Stimulated activated naive B cell treated with anti-CD40 and anti-IgM and Interleukin-4, amounts not matched to agents 10 μg/mL and 1 μg/mL and 100 μg/mL, for 72 hours (primary cell): ENCODE measurements at places on chromosomes 12 and 14.

- no peak overlapping the region for H3K4me3 ChIP-seq
- no peaks in the 10 kb centered on the region for H3K27me3 ChIP-seq
- no peaks in the 10 kb centered on the region for H3K36me3 ChIP-seq
- H3K4me1 ChIP-seq = no peaks in the 10 kb centered on the region
These were observed 480.4 kb downstream of the DIO2 start for GRCh38 chr14:79730953-79731352.

- no peak overlapping the region for H3K4me3 ChIP-seq
- no peaks in the 10 kb centered on the region for H3K36me3 ChIP-seq
- H3K4me1 ChIP-seq = no peaks in the 10 kb centered on the region
- no peak for DNase-seq
These were observed 177.6 kb downstream of the CALM1 start for GRCh38 chr14:90574188-90575131.

- no peak for DNase-seq
- H3K36me3 ChIP-seq = no peaks in the 10 kb centered on the region
- no peak overlapping the region for H3K4me3 ChIP-seq
- H3K4me1 ChIP-seq = no peaks in the 10 kb centered on the region
- H3K27ac ChIP-seq = no peak overlapping the region
These were observed 182.7 kb upstream of the E2F7 start for GRCh38 chr12:77248036-77248435.

- no peaks in the 10 kb centered on the region for H3K36me3 ChIP-seq
- H3K4me3 ChIP-seq = no peak overlapping the region
- no peaks in the 10 kb centered on the region for H3K4me1 ChIP-seq
- H3K27me3 ChIP-seq = no peaks in the 10 kb centered on the region
- no peak overlapping the region for H3K27ac ChIP-seq
These were observed 1168.4 kb downstream of the AACS start for GRCh38 chr12:126233625-126234024.

DNA sequence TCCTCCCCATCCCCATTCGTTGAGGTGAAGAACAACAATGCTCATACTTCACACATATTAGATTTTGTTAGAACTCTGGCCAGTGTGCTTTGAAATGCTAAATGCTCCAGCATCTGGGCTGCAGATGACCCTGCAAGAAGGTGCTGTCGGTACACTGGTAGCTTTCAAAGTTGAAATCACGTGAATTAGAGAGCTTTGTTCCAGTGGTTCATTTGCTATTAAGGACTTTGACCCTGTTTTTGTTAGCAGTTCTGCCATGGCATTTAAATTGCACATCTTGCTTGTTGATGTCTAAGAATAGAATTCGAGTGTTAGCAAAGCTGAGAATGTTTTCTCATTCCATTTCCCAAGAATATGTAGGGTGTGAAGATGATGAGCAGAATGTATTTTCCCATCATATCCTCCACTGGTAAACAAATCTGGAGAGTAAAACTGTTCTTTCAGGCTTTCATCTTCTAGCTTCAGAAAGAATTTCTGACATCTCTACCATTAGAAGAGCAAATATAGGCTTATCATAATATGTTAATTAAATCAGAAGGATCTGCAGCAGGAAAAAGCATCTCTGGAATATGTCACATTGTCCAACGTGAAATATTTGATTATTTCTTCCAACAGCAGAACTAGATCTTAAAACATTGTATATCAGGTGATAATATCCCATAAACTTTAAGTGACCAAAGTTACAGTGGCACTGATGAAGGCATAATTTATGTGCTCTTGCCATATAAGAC lies 98.8 kb upstream of the PDE3A start:
- H3K27ac ChIP-seq = no peak overlapping the region
- no peaks in the 10 kb centered on the region for H3K36me3 ChIP-seq
- H3K4me3 ChIP-seq = no peak overlapping the region

DNA sequence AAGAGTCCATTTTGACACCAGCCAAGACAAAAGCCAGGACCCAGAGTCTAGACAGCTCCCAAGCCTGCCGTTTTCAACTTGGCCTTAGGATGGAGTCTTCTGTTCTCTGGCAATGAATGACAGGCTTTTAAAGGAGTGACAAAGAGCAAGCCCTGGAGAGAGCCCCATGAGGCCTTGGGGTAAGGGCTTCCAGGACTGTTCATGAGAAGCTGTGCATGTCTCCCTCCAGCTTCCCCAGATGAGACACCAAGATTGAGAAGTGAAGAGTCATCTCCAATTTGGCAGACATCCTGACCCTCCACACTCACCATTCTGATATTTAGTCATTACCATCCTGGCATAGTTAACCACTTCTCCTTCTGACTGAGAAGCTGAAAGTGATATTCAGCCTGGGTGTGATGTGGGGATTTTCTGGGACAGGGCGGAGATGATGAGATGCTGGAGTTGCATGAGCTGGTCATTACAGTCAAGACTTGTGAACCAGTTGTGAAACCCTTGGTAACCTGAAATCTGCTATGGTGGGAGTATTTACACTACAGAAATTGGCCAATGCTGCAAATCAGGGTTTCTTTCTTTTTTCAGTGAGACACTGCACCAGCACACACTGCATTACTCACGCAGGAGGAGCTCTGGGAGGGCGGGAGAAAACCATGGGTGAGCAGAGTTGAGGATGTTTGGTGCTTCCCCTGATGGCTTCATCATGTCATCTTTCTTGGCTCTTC lies 77.8 kb downstream of the VCPKMT start:
- H3K4me1 ChIP-seq = peaks cover 41% of the 10 kb centered on the region
- peak overlapping the region; percentile 64 for H3K4me3 ChIP-seq
- peaks cover 24% of the 10 kb centered on the region for H3K36me3 ChIP-seq
- H3K27ac ChIP-seq = peak overlapping the region; percentile 98
- H3K27me3 ChIP-seq = no peaks in the 10 kb centered on the region

DNA sequence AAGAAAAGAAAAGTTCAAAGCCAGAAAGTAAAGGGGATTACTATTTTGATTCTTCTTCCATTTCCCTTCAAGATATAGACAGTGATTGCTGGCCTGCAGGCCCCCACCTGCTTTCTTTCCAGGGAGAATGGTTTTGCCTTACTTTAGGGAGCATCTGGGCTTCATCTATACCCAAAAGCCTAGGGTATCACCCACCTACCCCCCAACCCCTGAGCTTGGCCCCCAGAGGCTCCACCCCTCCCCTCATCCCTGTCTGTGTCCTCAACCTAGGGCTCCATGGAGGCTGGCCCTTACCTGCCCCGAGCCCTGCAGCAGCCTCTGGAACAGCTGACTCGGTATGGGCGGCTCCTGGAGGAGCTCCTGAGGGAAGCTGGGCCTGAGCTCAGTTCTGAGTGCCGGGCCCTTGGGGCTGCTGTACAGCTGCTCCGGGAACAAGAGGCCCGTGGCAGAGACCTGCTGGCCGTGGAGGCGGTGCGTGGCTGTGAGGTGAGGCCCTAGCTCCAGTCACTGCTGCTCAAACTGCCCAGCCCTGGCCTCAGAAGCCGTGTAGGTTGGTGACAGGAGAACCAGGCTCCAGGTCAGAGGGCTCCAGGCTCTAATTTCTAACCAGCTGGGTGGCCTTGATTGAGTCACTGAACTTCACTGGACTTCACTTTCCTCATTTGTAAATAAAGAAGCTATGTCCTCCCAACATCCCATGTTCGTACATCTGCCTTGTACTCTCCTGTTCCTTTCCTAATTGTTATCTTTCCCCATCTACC lies 13.6 kb downstream of the ARHGEF40 start:
- no peak overlapping the region for H3K4me3 ChIP-seq
- H3K36me3 ChIP-seq = peaks cover 4% of the 10 kb centered on the region
- H3K27me3 ChIP-seq = no peaks in the 10 kb centered on the region

DNA sequence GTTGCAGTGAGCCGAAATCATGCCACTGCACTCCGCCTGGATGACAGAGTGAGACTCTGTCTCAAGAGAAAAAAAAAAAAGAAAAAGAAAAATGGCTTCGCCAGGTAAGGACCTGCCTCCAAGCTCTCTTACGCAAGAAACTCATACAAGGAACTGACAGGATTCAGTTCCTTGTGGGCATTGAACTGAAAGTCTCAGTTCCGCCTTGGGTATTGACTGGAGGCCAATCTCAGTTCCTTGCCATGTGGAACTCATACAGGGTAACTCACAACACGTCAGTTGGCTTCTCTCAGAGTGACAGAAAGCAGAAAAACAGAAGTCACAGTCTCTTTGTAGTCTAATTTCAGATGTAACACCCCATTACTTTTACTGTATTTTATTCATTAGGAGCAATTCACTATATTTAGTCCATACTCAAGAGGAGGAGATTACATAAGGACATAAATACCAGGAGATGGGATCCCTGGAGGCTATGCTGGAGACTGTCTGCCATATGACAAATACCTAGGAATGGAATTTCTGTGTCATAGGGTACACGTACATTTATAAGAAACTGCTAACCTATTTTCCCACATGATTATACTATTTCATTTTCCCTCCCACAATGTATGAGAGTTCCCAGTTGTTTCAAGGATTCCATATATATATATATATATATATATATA lies 11.4 kb upstream of the NOPCHAP1 start:
- H3K27me3 ChIP-seq = no peaks in the 10 kb centered on the region
- peak overlapping the region; percentile 85 for H3K27ac ChIP-seq
- peak; percentile 78 for DNase-seq
- peaks cover 28% of the 10 kb centered on the region for H3K4me1 ChIP-seq
- H3K36me3 ChIP-seq = no peaks in the 10 kb centered on the region

DNA sequence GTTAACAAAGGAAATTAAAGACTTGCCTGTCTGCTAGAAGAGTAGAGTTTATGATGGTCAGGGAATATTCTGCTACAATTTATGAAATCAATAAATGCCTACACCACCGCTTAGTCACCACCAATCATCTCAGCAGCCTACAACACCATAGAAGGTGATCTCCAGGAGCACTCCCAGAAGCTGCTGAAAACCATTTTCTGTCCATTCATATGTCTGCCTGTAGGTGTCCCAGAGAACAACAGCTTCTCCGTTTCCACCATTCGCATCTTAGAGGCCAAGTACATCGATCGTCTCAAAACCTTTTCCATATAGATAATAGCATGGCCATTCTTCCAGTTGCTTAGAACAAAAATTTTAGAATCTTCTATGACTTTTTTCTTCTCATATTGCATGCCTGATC lies 303.4 kb downstream of the KCNC2 start:
- no peaks in the 10 kb centered on the region for H3K4me1 ChIP-seq
- H3K36me3 ChIP-seq = no peaks in the 10 kb centered on the region
- H3K27ac ChIP-seq = no peak overlapping the region
- DNase-seq = no peak

DNA sequence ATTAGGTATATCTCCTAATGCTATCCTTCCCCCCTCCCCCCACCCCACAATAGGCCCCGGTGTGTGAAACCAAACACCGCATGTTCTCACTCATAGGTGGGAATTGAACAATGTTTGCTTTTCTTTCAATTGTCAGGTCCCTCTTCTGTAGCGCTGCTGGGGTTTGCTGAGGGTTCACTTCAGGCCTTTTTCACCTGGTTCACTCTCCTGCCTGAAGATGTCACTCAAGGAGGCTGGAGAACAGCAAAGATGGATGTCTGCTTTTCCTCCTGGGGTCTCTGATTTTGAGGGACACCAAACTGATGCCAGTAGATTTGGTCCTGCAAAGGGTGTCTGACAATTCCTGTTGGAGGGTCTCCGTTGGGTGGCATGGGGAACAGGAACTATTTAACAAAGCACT lies 35.8 kb downstream of the KLRK1 start:
- H3K4me3 ChIP-seq = no peak overlapping the region
- H3K27me3 ChIP-seq = peaks cover 20% of the 10 kb centered on the region
- H3K4me1 ChIP-seq = peaks cover 2% of the 10 kb centered on the region
- H3K27ac ChIP-seq = no peak overlapping the region
- no peaks in the 10 kb centered on the region for H3K36me3 ChIP-seq
- DNase-seq = no peak

- no peak overlapping the region for H3K27ac ChIP-seq
- no peaks in the 10 kb centered on the region for H3K4me1 ChIP-seq
- H3K36me3 ChIP-seq = peaks cover 22% of the 10 kb centered on the region
- no peak overlapping the region for H3K4me3 ChIP-seq
These were observed 18.6 kb downstream of the JDP2 start for GRCh38 chr14:75446447-75446846.

- peaks cover 3% of the 10 kb centered on the region for H3K4me1 ChIP-seq
- no peak overlapping the region for H3K4me3 ChIP-seq
- no peaks in the 10 kb centered on the region for H3K27me3 ChIP-seq
- H3K27ac ChIP-seq = no peak overlapping the region
- no peak for DNase-seq
These were observed 327.2 kb downstream of the RAD51B start for GRCh38 chr14:68146818-68147217.

GRCh38 chr12:6696690-6697583 lies 3.7 kb downstream of the PIANP start:
- peak overlapping the region; percentile 72 for H3K27ac ChIP-seq
- H3K4me3 ChIP-seq = peak overlapping the region; percentile 58
- peak; percentile 63 for DNase-seq
- H3K27me3 ChIP-seq = peaks cover 20% of the 10 kb centered on the region
- H3K4me1 ChIP-seq = peaks cover 73% of the 10 kb centered on the region
- peaks cover 20% of the 10 kb centered on the region for H3K36me3 ChIP-seq

DNA sequence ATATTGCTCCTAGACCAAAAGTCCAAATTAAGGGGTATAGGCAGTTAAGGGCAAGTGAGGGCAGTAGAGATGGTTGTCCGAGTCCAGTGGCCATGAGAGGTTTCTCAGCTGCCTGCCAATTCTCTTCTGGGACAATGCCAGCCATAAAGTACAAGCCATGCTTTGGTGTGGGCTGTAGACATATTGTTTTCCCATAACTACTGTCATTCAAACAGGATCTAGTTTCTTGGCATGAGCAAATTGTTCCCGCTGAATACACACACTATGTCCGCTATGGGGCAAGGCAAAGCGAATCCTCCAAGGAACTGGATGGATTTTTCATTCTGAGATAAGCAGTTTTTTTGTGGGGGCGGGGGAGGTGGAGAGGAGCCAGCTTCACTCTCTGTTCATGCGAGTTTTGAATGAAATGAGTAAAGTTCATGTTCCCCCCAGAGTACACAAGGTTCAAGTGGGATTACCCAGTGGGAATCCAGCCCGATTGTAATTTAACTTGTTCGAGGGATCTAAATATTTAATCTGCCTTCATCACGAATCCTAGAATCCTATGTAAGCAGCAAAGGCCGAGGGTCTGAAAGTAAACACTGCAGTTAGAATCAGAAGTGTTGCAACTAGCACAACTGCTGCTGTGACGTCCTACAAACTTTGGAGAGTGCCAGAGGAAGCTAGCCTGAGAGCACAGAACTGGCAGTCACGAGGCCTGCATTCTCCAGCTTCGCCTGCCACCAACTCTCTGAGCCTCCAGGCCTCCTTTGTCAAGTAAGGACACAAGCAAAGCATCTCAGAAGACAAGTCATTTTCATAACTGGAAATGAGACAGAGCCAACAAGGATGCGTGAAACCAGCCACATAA lies 137.0 kb downstream of the CRADD start:
- no peak overlapping the region for H3K4me3 ChIP-seq
- H3K27ac ChIP-seq = no peak overlapping the region
- H3K4me1 ChIP-seq = no peaks in the 10 kb centered on the region
- no peaks in the 10 kb centered on the region for H3K27me3 ChIP-seq
- DNase-seq = no peak
- H3K36me3 ChIP-seq = peaks cover 11% of the 10 kb centered on the region

GRCh38 chr14:68956724-68957123 lies 22.4 kb downstream of the ACTN1 start:
- H3K36me3 ChIP-seq = no peaks in the 10 kb centered on the region
- H3K27ac ChIP-seq = no peak overlapping the region
- DNase-seq = no peak

DNA sequence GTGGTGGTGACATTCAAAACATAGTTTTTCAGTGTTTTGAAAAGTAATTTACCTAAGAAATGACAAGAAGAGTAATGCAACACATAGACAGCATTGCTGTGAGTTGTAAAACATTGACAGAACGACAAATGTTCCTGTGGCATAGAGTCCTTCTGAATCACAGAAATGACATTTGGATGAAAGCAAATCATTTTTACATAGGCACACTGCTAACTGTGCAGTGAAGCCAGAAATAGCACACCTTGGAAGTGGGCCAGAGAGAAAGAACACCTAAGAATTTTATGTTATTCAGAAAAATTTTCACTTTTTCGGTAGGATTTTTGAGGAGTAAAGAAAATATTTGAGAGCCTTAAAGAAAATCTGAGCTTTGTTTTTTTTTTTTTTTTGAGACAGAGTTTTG lies 100.6 kb downstream of the ANO4 start:
- no peak overlapping the region for H3K27ac ChIP-seq
- no peak for DNase-seq
